Articular chondrocyte of knee joint (primary cell): ENCODE measurements at places on chromosomes 16 and 17. TPM values are rescaled to one million over a fixed set of nuclear protein-coding genes. Genes with fewer than 3 reads are reported as not detected.

Gene CISD3
- 3.8 and 4.6 TPM in 2 replicates for total RNA-seq

Gene VAC14
- total RNA-seq, result 26.1 and 29.4 TPM in 2 replicates

Gene NT5C
- total RNA-seq, result 35.3 and 51.9 TPM in 2 replicates

Gene ODAD4
- 1.3 and 3.9 TPM in 2 replicates for total RNA-seq

Gene NTN1
- 8.8 and 10.8 TPM in 2 replicates for total RNA-seq

Gene ADGRG3
- not detected in 2 replicates for total RNA-seq

Gene WFIKKN1
- total RNA-seq, result 0.11 and 0.13 TPM in 2 replicates

Gene PRSS8
- total RNA-seq, result not detected in 2 replicates

Gene ZG16
- not detected in 2 replicates for total RNA-seq

Gene KRT14
- total RNA-seq, result 0.78 and 1.6 TPM in 2 replicates

Gene CCDC154
- 0.13 and 0.22 TPM in 2 replicates for total RNA-seq

Gene KLHL10
- 0.13 and 0.43 TPM in 2 replicates for total RNA-seq

Gene KRT12
- not detected in 2 replicates for total RNA-seq
